ENCODE measurements at places on chromosomes 16 and 17. TPM values are rescaled to one million over a fixed set of nuclear protein-coding genes. Genes with fewer than 3 reads are reported as not detected.

DNA sequence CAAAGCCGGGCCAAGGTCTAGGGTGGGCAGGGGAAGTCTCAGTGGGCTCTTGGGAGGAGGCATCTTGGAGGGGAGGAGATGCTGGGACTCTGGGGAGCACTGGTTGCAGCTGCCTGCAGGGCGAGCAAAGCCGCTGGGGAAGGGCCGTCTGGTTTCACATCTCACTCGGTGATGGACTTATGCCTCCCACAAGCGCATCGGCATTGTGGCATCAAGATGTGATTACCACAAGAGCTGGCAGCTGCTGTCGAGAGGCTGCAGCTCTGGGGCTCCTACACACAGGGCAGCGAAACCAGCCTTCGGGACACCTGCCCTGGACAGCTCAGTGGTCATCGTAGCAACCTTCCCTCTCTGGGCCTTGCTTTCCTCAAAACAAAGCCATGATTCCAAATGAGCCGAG lies 3.1 kb upstream of the KCNJ12 start:
- no peak for DNase-seq

GRCh38 chr16:66277311-66278070 lies 89.0 kb upstream of the CDH5 start:
- DNase-seq, result no peak

The ARL16 gene
- 22.9 TPM for total RNA-seq

The COX6A2 gene
- total RNA-seq, result not detected

All from fibroblast of villous mesenchyme (primary cell).